HepG2 (cell line): ENCODE measurements at places on chromosomes 4 and X. TPM values are rescaled to one million over a fixed set of nuclear protein-coding genes. Genes with fewer than 3 reads are reported as not detected.

The SSX1 gene
- not detected in 2 replicates for polyA plus RNA-seq

GRCh38 chr4:153773236-153773690 is 13.4 kb upstream of the RNF175 start:
- H3K4me3 ChIP-seq: no peak overlapping the region
- no peak for DNase-seq
- no peaks in the 10 kb centered on the region for H3K36me3 ChIP-seq
- H3K27me3 ChIP-seq: no peaks in the 10 kb centered on the region

- H3K4me1 ChIP-seq: no peaks in the 10 kb centered on the region
- no peak overlapping the region for H3K27ac ChIP-seq
- no peaks in the 10 kb centered on the region for H3K27me3 ChIP-seq
- DNase-seq: no peak
Measured at GRCh38 chrX:132795181-132795580, 163.2 kb downstream of the HS6ST2 start.

The FAM47A gene
- not detected in 2 replicates for polyA plus RNA-seq

The POU3F4 gene
- polyA plus RNA-seq: not detected in 2 replicates

DNA sequence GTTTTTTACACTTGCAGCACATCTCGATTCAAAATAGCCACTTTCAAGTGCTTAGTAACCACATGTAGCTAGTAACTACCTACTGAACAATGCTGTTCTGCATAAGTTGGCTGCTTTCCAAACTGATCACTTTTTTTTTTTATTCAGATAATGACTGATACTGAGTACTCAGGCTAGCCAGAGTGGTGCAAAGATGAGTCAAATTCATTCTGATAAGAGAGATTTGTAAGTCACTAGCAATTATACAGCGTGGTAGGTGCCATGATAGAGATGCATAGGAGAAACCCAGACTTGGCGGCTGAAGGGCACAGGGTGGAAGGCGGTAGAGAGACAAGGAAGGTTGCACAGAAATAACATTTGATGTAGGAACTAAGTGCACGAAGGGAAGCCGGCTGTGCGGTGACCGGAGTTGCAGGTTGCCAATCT is 357 bp upstream of the IGBP1 start:
- H3K4me1 ChIP-seq: peaks cover 42% of the 10 kb centered on the region
- peak overlapping the region; percentile 77 for H3K4me3 ChIP-seq
- H3K36me3 ChIP-seq: no peaks in the 10 kb centered on the region
- peak overlapping the region; percentile 97 for H3K27ac ChIP-seq
- no peaks in the 10 kb centered on the region for H3K27me3 ChIP-seq
- DNase-seq: no peak

GRCh38 chr4:136664988-136665387 is 867.3 kb downstream of the PCDH18 start:
- H3K36me3 ChIP-seq: no peaks in the 10 kb centered on the region
- H3K27ac ChIP-seq: no peak overlapping the region
- no peaks in the 10 kb centered on the region for H3K4me1 ChIP-seq
- no peak for DNase-seq

DNA sequence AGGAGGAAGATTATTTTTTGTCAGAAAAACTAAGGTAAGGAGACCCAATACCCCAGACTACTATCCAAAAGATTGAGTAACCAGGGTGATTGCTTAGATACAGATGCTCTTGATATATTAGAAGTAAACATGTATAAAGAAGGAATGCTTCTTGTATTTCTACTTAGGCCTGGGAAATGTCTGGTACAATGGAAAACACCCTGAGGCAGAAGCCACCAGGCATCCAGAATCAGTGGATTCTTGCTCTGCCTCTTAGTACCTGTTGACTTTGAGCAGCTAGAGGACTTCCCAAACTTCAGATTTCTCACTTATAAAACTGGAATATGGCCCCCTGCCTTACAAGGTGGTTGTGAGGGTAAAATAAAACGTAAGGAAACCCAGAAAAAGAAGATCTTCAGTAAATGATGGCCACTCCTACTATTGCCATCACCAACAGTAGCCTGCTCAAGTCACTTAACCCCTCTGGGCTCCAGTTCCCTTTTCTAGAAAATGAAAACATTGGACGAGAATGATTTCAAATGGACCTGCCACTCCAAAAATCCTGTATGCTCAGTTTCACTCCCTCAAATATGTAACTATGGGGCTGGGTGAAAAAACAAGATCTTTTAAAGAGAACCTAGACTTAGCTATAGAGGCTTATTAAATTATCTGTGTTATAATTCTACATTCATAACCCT is 56.6 kb downstream of the AMELX start:
- H3K27ac ChIP-seq: no peak overlapping the region
- DNase-seq: no peak
- no peaks in the 10 kb centered on the region for H3K36me3 ChIP-seq

- no peaks in the 10 kb centered on the region for H3K4me1 ChIP-seq
- no peaks in the 10 kb centered on the region for H3K36me3 ChIP-seq
- no peaks in the 10 kb centered on the region for H3K27me3 ChIP-seq
Measured at GRCh38 chr4:137693641-137694040, 161.3 kb upstream of the PCDH18 start.

- H3K27ac ChIP-seq: no peak overlapping the region
- DNase-seq: no peak
- no peaks in the 10 kb centered on the region for H3K36me3 ChIP-seq
- H3K27me3 ChIP-seq: no peaks in the 10 kb centered on the region
- H3K4me1 ChIP-seq: no peaks in the 10 kb centered on the region
- no peak overlapping the region for H3K4me3 ChIP-seq
Measured at GRCh38 chr4:157271166-157271869, 50.8 kb downstream of the GRIA2 start.

The PLAC1 gene
- 2.7 and 3.2 TPM in 2 replicates for polyA plus RNA-seq

- no peak for DNase-seq
- H3K4me3 ChIP-seq: no peak overlapping the region
- H3K27me3 ChIP-seq: no peaks in the 10 kb centered on the region; the same call in 2 of the 3 replicates
- no peaks in the 10 kb centered on the region for H3K4me1 ChIP-seq
Measured at GRCh38 chr4:5632066-5632440, 76.3 kb downstream of the EVC2 start.

The SPATA4 gene
- not detected in 2 replicates for polyA plus RNA-seq

- no peak for DNase-seq
- peaks cover 8% of the 10 kb centered on the region; the same call in 2 of the 3 replicates for H3K27me3 ChIP-seq
- H3K4me1 ChIP-seq: no peaks in the 10 kb centered on the region
- no peaks in the 10 kb centered on the region for H3K36me3 ChIP-seq
- H3K27ac ChIP-seq: no peak overlapping the region
- H3K4me3 ChIP-seq: no peak overlapping the region
Measured at GRCh38 chr4:40330536-40330935, 4.6 kb upstream of the CHRNA9 start.

The HCCS gene
- 12.5 and 15.4 TPM in 2 replicates for polyA plus RNA-seq

GRCh38 chr4:139144911-139145551 is 32.0 kb downstream of the ELF2 start:
- H3K27me3 ChIP-seq: no peaks in the 10 kb centered on the region
- peaks cover 7% of the 10 kb centered on the region; the same call in 1 of the 2 replicates for H3K4me1 ChIP-seq
- DNase-seq: no peak
- no peak overlapping the region for H3K27ac ChIP-seq
- no peak overlapping the region for H3K4me3 ChIP-seq

GRCh38 chrX:150569155-150569477 is 695 bp downstream of the MTM1 start:
- no peaks in the 10 kb centered on the region for H3K36me3 ChIP-seq
- peak overlapping the region; percentile 76 for H3K4me3 ChIP-seq
- peaks cover 51% of the 10 kb centered on the region for H3K4me1 ChIP-seq
- H3K27ac ChIP-seq: peak overlapping the region; percentile 89
- H3K27me3 ChIP-seq: no peaks in the 10 kb centered on the region

The L1CAM gene
- polyA plus RNA-seq: 2.0 and 5.0 TPM in 2 replicates

- H3K27ac ChIP-seq: no peak overlapping the region
- DNase-seq: no peak
- peaks cover 39% of the 10 kb centered on the region for H3K36me3 ChIP-seq
Measured at GRCh38 chr4:140648716-140649308, 80.1 kb upstream of the UCP1 start.

DNA sequence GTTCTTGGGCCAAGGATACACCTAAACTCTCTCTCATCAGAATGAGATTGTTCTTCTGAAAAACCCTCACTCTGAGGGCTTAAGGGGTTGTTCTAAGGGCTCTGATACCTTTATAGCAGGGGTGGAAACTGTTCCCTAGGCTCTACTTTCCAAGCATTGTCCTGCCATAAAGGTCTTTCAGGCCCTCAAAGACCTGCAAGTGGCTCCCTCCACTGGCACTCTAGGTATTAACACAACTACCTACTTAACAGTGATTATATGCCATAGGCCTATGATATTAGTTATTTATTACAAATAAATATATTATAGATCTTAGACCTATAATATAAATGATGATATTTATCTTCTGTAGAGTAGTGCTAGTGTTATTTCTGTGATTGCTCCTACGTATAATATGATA is 473.7 kb upstream of the RPS6KA3 start:
- no peak overlapping the region for H3K27ac ChIP-seq
- H3K27me3 ChIP-seq: no peaks in the 10 kb centered on the region
- no peak for DNase-seq
- H3K36me3 ChIP-seq: no peaks in the 10 kb centered on the region
- no peaks in the 10 kb centered on the region for H3K4me1 ChIP-seq

GRCh38 chr4:16608123-16608522 is 290.3 kb downstream of the LDB2 start:
- DNase-seq: no peak
- H3K36me3 ChIP-seq: no peaks in the 10 kb centered on the region
- H3K4me3 ChIP-seq: no peak overlapping the region
- H3K27ac ChIP-seq: no peak overlapping the region
- H3K4me1 ChIP-seq: no peaks in the 10 kb centered on the region

- no peaks in the 10 kb centered on the region; the same call in 1 of the 2 replicates for H3K36me3 ChIP-seq
- H3K27ac ChIP-seq: no peak overlapping the region
- peaks cover 5% of the 10 kb centered on the region for H3K4me1 ChIP-seq
- no peak for DNase-seq
- no peak overlapping the region for H3K4me3 ChIP-seq
Measured at GRCh38 chr4:105210916-105211315, 64.2 kb downstream of the TET2 start.

- DNase-seq: no peak
- no peaks in the 10 kb centered on the region for H3K4me1 ChIP-seq
- no peaks in the 10 kb centered on the region for H3K36me3 ChIP-seq
Measured at GRCh38 chrX:97845451-97845850, 961.7 kb downstream of the RPA4 start.

The VCX2 gene
- polyA plus RNA-seq: not detected in 2 replicates

The FAM9C gene
- polyA plus RNA-seq: not detected in 2 replicates

GRCh38 chrX:71622576-71623450 is 4.5 kb upstream of the CXCR3 start:
- peaks cover 58% of the 10 kb centered on the region for H3K4me1 ChIP-seq
- peak overlapping the region; percentile 27 for H3K4me3 ChIP-seq
- H3K27ac ChIP-seq: peak overlapping the region; percentile 26

The LONRF3 gene
- polyA plus RNA-seq: 4.8 and 5.5 TPM in 2 replicates

DNA sequence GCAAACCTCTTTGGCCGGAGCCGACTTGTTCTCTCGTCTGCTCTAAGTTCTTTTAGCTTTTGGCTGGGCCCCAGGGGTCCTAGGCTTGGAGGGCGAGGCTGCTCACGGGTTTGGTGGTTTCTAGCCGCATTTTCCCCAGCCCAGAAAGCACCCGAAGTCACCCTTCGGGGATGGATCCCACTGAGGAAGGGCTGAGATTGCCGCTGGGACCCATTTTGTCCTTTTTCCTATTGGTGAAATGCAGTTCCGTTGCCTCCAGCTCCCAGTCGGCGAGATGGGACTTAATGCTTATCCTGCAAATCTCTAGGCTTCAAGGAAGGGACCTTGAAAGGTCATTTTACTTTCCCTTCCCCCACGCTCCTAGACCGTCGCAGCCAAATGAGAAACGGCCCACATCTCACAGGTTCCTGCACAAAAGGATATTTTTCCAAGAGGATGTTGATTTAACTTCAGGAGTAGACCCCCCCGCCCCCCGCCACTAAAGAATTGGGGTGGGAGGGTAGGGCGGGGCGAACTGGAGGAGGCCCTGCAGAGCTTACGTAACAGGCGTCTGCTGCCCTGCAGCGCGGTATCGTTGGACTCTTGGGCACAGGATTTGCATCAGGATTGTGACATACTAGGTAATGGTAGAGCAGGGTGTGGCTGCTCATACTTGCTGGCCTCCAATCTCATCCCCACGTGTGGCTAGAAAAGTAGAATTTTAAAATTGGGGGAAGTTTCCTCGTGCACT is 564 bp downstream of the PGK1 start:
- peak overlapping the region; percentile 80 for H3K4me3 ChIP-seq
- peak; percentile 75 for DNase-seq
- peaks cover 36% of the 10 kb centered on the region for H3K4me1 ChIP-seq
- H3K36me3 ChIP-seq: no peaks in the 10 kb centered on the region; the same call in 1 of the 3 replicates
- H3K27ac ChIP-seq: peak overlapping the region; percentile 88

DNA sequence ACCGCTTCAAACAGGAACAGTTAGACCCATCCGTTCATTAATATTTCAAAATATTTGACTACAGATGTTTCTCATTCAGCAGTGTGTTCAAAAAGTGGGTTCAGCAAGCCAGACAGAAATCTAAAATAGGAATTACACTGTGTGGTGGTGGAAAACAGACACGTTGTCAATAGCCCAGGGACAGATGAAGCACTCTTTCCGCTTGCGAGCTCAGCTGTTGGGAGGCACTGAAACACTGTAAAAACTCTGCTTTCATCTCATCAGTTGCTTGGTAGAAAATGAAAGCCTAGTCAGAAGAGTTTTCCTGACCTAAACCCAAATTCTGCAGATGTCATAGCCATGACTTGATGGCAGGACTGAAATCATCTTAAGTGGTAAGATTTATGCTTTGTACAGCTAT is 38.5 kb downstream of the LRP2BP start:
- peaks cover 8% of the 10 kb centered on the region for H3K4me1 ChIP-seq
- peaks cover 43% of the 10 kb centered on the region; the same call in 2 of the 3 replicates for H3K36me3 ChIP-seq
- no peak overlapping the region for H3K4me3 ChIP-seq
- no peak overlapping the region for H3K27ac ChIP-seq
- no peak for DNase-seq

- no peak overlapping the region for H3K4me3 ChIP-seq
- H3K27me3 ChIP-seq: no peaks in the 10 kb centered on the region
- DNase-seq: no peak
- H3K4me1 ChIP-seq: no peaks in the 10 kb centered on the region
- no peak overlapping the region for H3K27ac ChIP-seq
Measured at GRCh38 chr4:102037566-102037965, 247.0 kb downstream of the BANK1 start.

DNA sequence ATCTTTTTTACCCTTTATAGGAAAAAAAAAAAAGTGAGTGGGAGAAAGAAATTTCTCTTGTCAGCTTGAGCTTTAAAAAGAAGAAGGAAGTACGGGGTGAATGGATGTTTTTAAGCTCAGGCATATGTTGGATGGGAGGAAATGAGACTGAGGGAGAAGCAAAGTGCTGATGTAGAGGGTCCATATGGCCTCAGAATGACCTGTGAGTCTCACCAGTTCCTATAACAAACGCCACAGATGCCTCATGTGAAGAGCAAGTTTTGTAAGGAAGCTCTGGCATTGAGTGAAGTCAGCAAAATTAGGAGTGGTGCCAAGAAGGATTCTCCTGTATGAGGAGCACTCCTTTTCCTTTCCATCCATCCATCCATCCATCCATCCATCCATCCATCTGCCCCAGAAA is 214.6 kb downstream of the PTTG2 start:
- H3K27me3 ChIP-seq: no peaks in the 10 kb centered on the region
- DNase-seq: no peak
- H3K4me1 ChIP-seq: peaks cover 51% of the 10 kb centered on the region
- no peaks in the 10 kb centered on the region for H3K36me3 ChIP-seq

- no peak for DNase-seq
- H3K27me3 ChIP-seq: no peaks in the 10 kb centered on the region; the same call in 1 of the 2 replicates
- H3K4me3 ChIP-seq: no peak overlapping the region
- no peaks in the 10 kb centered on the region for H3K36me3 ChIP-seq
- H3K27ac ChIP-seq: no peak overlapping the region
- H3K4me1 ChIP-seq: no peaks in the 10 kb centered on the region
Measured at GRCh38 chr4:67935888-67936287, 27.4 kb downstream of the TMPRSS11A start.

GRCh38 chrX:101759000-101759399 is 99.3 kb upstream of the ARMCX2 start:
- peak; percentile 2 for DNase-seq
- H3K27ac ChIP-seq: no peak overlapping the region
- H3K27me3 ChIP-seq: no peaks in the 10 kb centered on the region
- no peak overlapping the region for H3K4me3 ChIP-seq

The SPON2 gene
- polyA plus RNA-seq: 55.2 and 80.8 TPM in 2 replicates
